ENCODE measurements at places on chromosomes 13 and 19. TPM values are rescaled to one million over a fixed set of nuclear protein-coding genes. Genes with fewer than 3 reads are reported as not detected.

DNA sequence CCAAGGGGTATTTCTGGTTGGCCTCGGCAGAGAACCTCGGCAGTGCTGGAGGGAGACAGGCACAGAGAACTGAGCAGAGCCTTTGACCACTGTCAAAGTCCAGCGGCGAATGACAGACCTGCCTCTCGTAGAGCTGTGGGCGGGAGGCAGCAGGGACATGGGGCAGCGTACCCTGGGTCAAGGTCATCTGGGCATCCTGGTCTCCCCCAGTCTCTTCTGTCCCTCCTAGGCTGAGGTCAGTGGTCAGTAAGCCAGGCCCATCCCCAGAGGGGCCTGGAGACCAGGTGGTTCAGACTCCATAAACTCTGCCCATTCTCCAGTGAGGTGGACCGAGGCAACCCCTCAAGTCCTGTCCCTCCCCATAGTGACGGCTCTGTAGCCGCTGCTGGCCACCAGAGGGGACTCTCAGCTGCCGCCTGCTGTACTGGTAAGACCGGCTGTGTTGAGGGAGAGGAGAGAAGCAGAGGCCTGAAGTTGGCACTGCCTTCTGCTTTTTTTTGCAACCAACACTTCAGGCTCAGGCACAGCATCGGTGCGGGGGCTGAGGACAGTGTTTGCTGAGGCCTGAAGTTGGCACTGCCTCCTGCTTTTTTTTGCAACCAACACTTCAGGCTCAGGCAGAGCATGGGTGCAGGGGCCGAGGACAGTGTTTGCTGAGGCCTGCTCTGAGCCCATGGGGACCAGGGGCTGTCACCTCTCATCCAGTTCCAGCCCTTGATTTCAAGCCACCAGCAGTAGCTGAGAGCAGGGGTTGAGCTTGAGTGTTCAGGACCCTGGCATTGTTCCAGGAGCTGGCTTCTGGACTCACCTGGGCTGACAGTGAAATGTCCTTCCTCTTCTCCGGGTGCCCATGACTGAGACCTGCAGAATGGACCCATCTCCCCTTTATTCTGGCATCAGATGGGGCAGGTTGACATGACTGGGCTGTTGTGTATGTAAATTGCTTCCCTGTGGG, at the start of gene PGLYRP2:
Gene PGLYRP2, minus strand, starts transcription at position 111 of the 955 bp plus-strand sequence. CDS start 130 bp downstream, outside the sequence.
- no peak for DNase-seq

DNA sequence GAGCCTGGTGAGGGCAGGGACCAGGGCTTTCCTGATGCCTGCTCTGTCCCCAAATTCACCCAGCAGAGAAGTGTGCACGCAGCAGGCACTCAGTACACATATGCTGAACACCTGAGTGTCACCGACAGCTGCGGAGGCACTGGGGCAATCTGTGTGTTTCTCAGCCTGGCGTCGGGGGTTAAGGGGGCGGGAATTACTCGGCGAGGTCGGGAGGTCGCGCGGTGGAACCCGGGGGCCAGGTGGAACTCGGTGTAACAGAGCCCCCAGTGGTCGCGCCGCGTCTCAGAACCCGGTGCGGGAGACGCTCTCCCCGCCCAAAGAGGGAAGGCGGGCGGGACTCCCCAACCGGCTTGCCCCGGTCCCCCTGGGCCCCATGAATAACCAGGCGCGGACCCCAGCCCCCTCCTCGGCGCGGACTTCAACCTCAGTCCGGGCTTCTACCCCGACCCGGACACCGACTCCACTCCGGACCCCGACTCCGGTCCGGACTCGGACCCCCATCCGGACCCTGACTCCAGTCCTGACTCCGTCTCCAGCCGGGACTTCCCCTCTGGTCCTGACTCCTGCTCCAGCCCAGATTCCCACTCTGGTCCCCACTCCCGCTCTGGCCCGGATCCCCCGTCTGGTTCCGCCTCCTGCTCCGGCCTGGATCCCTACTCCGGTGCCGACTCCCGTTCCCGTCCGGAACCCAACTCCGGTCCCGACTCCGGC, at the start of gene SELENOV:
Gene SELENOV, plus strand, starts transcription at position 300 of the 711 bp plus-strand sequence. Its CDS starts 74 bp downstream, at position 374.
- no peak for DNase-seq

The ZNF486 gene
- total RNA-seq: 2.5 TPM

The ZNF813 gene
- 3.6 TPM for total RNA-seq

The COQ8B gene
- total RNA-seq: 25.1 TPM
